ENCODE measurements at places on chromosomes 5 and 9.

- DNase-seq = no peak
These were observed 91.8 kb upstream of the DMRTA1 start for GRCh38 chr9:22354699-22355384.

DNA sequence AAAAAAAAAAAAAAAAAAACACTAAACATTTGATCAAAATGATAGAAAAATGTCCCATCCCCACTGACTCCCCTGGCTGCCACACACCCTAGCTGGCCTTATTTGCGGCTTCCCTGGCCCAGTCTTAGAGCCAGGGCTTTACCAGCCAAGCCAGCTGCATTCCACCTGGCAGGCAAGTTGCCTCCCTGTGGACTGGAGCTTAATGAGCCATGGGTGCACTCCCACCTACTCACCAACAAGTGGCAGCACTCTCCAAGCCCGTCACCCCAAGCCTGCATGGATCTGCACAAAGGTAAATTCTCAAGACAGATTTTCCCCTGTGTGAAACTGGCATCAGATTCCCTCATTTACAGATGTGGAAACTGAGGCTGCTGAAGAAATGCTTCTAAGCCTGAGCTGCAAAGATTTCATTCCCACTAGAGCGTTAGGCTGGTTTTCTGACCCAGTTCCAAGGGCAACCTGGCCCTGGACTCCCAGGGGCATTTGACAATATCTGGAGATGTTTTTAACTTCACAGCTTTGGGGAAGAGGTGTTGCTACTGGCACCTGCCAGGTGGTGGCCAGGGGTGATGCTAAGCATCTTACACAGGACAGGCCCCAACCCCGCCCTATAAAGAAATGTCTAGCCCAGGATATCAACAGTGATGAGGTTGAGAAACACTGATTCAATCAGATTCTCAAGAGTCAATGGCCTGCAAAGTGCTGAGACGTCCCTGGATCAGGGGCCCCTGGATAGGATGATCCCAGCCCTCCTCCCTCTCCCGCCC is 21.9 kb upstream of the VDAC1 start:
- peak; percentile 18 for DNase-seq

- DNase-seq = no peak
These were observed 22.2 kb upstream of the ADAMTS2 start for GRCh38 chr5:179367491-179367890.

GRCh38 chr9:21674894-21675293 is 127.5 kb upstream of the MTAP start:
- no peak for DNase-seq

GRCh38 chr5:79689541-79690466 is at the start of gene CMYA5:
CMYA5 (plus strand) TSS chr5:79689836; CDS start chr5:79689908, 72 bp downstream.
- no peak for DNase-seq

GRCh38 chr5:15995341-15996052 is 184.1 kb downstream of the MARCHF11 start:
- no peak for DNase-seq
